ENCODE measurements at places on chromosomes 1 and 21.

DNA sequence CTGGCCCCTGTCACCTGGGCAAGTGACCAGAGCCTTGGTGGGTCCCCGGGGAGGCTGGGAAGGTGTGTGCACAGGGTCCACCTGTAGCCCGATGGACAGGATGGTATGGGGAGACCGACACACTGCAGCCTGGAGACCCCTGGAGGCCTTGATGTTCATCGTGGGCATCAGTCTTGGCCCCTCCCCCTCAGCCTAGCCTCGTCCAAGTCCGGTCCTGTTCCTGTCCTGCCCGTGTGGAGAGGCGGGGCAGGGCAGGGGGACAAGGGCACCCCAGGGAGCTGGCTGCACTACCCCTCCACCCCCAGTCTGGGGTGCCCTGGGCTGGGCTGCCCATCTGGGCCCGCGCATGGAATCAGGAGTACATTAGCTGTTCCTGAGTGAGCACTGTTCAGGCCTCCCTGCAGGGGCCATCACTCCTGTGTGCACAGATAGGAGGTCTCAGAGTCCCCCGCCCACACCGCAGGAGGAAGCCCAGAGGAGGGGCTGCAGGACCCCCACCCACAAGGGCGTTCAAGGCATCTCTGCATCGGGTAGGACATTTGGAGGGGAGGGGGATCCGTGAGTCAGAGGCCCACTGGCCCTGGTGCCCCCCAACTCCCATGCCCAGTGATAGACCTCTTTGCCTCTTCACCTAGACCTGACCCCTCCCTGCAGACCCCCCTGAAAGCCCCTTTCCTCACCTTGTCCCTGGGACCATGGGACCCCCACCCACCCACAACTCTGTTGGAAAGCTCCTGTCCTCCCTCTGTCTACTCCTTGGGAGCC lies 63.2 kb downstream of the WNT9A start:
- no peak for DNase-seq

GRCh38 chr21:34180407-34180806 lies 107.0 kb downstream of the MRPS6 start:
- DNase-seq, result no peak

GRCh38 chr1:54274881-54275280 lies 74.9 kb downstream of the MRPL37 start:
- DNase-seq, result no peak

- no peak for DNase-seq
Measured at GRCh38 chr1:219568733-219569132, 44.2 kb downstream of the ZC3H11B start.

DNA sequence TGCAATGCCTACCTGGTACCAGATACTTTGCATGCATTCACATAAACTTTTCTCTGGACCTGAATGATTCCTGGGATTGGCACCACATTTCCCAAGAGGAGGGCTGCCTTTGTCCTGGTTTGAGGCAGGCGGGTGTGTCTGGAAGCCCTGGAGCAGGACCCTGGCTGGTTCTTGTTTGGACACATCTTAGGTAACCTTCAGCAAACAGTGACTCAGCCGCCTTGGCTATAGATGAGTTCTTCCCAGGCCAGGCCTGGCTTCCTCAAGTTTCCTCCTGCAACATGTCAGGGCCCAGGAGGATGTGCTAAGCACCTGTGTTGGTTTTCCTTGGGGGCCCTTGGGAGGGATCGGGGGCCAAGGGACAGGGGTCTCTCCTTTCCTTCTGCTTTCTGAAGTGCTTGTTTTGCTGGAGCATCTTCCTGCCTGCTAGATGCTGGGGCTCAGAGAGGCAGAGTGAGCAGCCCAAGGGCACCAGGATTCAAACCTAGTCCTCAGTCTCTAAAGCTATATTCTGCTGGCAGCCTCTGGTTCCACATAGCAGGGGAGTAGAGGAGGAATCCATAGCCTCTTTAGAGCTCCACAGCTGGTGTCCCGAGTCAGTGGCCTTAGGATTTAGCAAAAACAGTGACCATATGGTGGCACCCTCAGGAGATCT lies 38.2 kb downstream of the PAX7 start:
- no peak for DNase-seq

GRCh38 chr1:27428316-27429028 lies 36.0 kb downstream of the GPR3 start:
- DNase-seq, result no peak

- no peak for DNase-seq
Measured at GRCh38 chr1:164926107-164926506, 367.1 kb downstream of the PBX1 start.

GRCh38 chr1:27306892-27307761 lies 14.8 kb upstream of the TMEM222 start:
- DNase-seq, result no peak

DNA sequence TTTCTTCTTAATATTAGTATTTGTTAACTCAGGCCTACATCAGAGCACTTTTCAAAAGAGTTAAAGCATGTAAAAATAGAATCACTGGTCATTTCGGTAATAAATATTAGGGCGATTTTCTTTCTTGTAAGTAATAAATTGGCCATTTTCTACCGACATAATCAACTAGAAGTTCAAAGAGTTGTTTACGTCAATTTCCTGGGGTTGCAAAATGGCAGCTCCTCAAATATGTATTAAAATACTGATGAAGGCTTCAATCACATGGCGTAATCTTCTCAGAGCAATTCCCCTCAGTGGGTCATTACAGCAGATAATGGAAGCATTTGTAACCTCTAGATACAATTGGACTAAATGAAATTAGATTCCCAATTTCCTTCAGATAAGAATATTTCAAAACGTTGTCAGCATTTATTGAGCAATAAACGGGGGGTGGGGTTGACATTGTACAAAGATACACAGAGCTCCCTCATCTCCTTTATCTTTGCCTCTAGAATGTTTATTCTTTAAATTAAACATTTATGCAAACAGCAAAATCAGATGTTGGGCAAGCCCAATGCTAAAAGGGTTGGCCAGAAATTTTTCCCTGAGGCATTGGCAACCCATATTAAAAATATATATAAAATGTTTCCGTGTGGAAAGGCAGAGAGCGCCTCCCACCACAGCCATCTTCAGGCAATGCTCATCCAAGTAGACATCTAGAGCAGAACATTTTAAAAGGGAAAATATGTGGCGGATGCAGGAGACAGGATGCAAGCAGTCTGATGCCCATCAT lies 240.6 kb downstream of the NCAM2 start:
- no peak for DNase-seq

- DNase-seq, result no peak
Measured at GRCh38 chr1:97898948-97899347, 21.9 kb downstream of the DPYD start.

DNA sequence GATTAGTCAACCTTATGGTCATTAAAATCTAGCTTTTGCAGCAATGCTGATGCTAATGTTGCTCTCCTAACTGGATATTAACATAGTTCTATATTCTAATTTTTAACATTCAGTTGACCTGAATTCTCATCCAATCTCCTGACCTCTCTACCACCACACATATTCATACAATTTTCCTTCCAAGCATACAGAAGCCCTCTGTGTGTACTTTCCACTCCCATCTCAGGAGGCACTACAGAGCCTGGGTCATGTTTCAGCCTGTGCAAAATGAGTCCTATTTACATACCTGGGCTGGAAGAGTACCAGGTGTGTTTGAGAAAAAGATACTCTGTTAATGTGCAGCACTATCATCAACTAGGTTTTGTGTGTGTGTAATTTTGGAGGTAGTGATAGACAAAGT lies 486.3 kb downstream of the NEGR1 start:
- no peak for DNase-seq

- no peak for DNase-seq
Measured at GRCh38 chr1:25831569-25832196, 11.9 kb downstream of the MTFR1L start.

DNA sequence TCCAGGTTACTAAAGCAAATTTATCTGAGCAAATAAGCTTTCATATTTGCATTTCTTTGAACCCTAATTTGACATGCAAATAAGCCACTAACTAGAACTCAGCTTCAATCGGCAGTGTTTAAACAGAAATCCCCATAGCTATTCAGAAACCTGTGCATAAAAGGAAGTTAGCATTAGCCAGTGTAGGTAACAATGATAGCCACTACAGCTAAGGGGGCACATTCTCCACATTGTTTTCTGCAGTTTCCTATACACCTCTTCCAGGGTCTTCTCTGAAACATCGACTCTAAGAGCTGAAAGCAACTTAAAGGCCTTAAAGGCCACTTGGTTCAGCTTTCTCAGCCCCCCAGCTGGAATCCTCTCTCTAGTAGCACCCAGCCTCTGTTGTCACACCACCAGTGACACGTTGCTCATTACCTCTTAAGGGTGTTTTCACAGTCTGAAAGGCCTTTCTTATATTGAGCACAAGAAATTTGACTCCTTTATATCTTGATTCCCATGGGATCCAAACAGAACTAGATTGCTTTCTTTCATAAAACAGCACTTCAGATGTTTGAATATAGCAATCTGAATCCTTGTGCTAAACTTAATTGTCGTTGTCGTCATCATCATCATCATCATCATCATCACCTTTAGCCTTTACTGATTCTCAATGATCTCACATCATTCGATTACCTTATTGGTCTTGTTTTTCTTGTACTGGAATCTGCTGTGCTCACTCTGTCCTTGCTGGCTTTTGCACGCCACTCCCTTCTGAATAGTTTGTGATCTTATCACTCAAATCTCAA lies 93.9 kb upstream of the DAB1 start:
- no peak for DNase-seq

- no peak for DNase-seq
Measured at GRCh38 chr21:42229676-42230075, 10.7 kb downstream of the ABCG1 start.

- no peak for DNase-seq
Measured at GRCh38 chr1:75616436-75617433, 5.8 kb upstream of the SLC44A5 start.

DNA sequence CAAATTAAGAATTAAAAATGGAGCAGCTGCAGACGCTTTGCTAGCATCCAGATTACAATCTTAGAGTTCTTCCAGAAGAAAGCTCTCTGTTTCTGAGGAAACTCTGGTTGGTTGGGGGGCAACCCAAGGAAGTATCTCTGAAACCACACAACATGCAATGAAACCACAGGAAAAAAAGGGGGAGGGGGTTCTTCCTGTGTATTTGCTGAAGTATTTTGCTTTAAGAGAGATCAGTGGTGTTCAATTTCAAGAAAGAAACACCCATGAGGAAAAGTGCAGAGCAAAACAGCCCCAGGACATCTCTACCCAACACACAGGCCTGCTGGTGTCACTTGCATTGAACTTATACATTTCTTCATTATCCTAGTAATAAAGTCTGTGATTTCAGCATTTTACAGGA lies 19.7 kb upstream of the TIAM1 start:
- DNase-seq, result no peak

All from stimulated activated CD8-positive, alpha-beta memory T cell treated with anti-CD3 and anti-CD28 coated beads, Interleukin-4, amount 100 ng/mL, for 4 hours (primary cell).